ENCODE measurements at places on chromosomes 3 and 15. TPM values are rescaled to one million over a fixed set of nuclear protein-coding genes. Genes with fewer than 3 reads are reported as not detected.
A peak's percentile ranks its signal among the peaks of the same experiment; 100 is the strongest.

Gene IMPG2
- total RNA-seq: 0.09 TPM

DNA sequence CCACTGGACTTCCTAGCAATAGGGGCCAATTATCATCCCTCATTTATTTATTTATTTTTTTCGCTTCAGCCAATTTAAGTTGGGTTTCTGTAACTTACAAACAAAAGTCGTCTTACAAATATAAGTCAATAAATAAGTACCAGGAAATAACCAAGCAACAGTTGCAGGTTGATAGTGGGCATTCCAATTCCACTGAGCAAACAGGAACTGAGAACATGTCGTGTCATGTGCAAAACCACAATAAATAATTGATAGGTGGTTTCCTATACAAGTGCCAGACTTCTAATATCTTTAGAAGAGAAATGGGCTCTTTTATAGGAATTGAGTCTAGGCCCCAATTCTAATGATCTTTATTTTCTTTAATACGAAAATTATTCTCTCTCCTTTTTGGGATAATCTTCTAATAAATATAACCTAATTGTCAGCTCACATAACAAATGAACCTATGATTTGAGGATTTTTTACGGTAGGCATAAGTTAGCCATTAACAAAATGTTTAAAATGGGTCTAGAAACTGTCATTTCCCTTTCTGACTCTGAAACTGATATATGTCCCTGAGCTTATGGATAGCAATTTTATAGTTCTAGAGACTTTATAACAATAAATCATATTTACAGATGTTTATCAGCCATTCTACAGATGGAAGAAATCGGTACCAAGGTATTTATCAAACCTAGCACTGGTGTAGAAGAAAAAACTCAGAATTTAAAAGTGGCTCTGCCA lies 571.8 kb downstream of the FOXP1 start:
- H3K4me1 ChIP-seq: peaks cover 21% of the 10 kb centered on the region
- no peak overlapping the region for H3K4me3 ChIP-seq
- peaks cover 24% of the 10 kb centered on the region for H3K36me3 ChIP-seq
- H3K27ac ChIP-seq: no peak overlapping the region
- peaks cover 22% of the 10 kb centered on the region for H3K27me3 ChIP-seq

DNA sequence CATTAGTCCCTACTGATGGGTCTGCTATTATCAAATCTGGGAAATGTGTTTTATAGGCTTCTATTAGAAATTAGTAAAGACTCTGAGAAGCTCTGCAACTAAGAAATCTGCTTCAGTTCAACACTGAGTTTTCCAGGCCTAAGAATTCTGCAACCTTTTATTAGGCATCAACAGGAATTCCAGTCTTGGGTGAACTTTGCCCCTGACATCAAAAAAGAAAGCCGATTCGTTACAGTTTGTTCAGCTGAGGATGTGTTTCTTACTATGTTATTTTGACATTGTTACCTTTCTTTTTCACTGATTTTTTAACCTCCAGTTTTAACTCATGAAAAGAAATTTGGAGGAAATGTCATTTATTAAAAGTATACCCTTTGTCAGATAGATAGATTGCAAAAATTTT lies 131.5 kb upstream of the KCNH8 start:
- H3K4me1 ChIP-seq: peaks cover 24% of the 10 kb centered on the region
- no peak overlapping the region for H3K4me3 ChIP-seq
- H3K36me3 ChIP-seq: no peaks in the 10 kb centered on the region
- no peak for DNase-seq
- no peak overlapping the region for H3K27ac ChIP-seq
- no peaks in the 10 kb centered on the region for H3K27me3 ChIP-seq

Gene AGTR1
- total RNA-seq: 0.13 TPM

Gene SKOR1
- total RNA-seq: 0.11 TPM

Gene CA12
- total RNA-seq: 2.8 TPM

Gene LRRK1
- total RNA-seq: 6.3 TPM

Gene SCG3
- 31.5 TPM for total RNA-seq

GRCh38 chr3:53815651-53816050 lies 30.6 kb downstream of the CHDH start:
- DNase-seq: no peak
- no peak overlapping the region for H3K27ac ChIP-seq
- H3K4me1 ChIP-seq: no peaks in the 10 kb centered on the region
- no peaks in the 10 kb centered on the region for H3K27me3 ChIP-seq

GRCh38 chr3:128188956-128189355 lies 35.7 kb downstream of the EEFSEC start:
- DNase-seq: no peak
- H3K27me3 ChIP-seq: no peaks in the 10 kb centered on the region
- no peak overlapping the region for H3K4me3 ChIP-seq
- H3K4me1 ChIP-seq: peaks cover 12% of the 10 kb centered on the region

DNA sequence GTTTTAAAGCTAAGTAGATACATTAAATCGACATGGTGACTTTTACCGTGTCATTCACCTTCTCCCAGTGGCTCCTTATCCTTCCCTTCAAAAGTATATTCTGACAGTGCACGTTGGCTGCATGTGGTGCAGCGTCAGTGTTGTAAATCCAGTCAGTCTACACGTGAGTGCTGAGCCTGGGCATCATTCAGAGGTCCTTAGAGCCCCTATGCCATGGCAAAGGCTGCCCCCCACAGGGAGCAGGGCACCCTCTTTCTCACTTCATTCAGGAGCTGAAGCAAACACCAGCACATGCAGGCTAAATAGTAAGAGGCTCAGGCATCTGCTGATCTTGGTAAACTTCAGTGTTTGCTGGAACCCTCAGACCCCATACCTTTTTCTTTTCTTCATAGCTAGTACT lies 43.3 kb downstream of the RASGRP1 start:
- H3K4me3 ChIP-seq: no peak overlapping the region
- peaks cover 24% of the 10 kb centered on the region for H3K4me1 ChIP-seq
- H3K27ac ChIP-seq: no peak overlapping the region
- no peaks in the 10 kb centered on the region for H3K27me3 ChIP-seq
- DNase-seq: no peak

DNA sequence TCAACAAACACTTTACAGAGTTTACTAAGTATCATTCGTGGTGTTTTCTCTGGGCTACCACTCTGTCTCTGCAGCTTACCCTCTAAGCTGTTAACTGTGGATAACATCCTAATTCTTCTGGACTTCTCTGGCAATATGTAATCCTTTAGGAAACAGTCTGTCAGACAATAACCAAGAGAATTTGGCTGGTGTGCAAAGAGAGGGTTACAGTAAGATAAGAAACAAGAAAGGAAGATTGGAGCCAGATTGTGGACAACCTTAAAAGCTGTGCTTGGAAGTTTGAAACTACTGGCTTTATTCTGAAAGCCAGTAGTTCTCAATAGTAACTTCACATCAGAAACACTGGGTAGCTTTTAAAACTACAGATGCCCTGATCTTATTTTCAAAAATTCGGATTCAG lies 778 bp downstream of the ARL6 start:
- H3K27ac ChIP-seq: no peak overlapping the region
- DNase-seq: no peak
- peaks cover 28% of the 10 kb centered on the region for H3K4me1 ChIP-seq
- peak overlapping the region; percentile 97 for H3K4me3 ChIP-seq
- H3K27me3 ChIP-seq: no peaks in the 10 kb centered on the region

Gene TRMT10C
- total RNA-seq: 41.7 TPM

GRCh38 chr3:188520466-188520865 lies 366.5 kb downstream of the LPP start:
- DNase-seq: no peak
- H3K27ac ChIP-seq: no peak overlapping the region
- no peak overlapping the region for H3K4me3 ChIP-seq
- H3K4me1 ChIP-seq: peaks cover 2% of the 10 kb centered on the region
- no peaks in the 10 kb centered on the region for H3K36me3 ChIP-seq
- H3K27me3 ChIP-seq: no peaks in the 10 kb centered on the region
